Gastrocnemius medialis (tissue), 4 donors: ENCODE measurements at places on chromosomes 1 and 21. TPM values are rescaled to one million over a fixed set of nuclear protein-coding genes. Genes with fewer than 3 reads are reported as not detected.

- H3K36me3 ChIP-seq: peaks cover 36% of the 10 kb centered on the region
- no peak for DNase-seq
- H3K4me3 ChIP-seq: peak overlapping the region; percentile 41
- no peak overlapping the region for H3K27ac ChIP-seq
- H3K27me3 ChIP-seq: no peaks in the 10 kb centered on the region
Measured at GRCh38 chr1:32361674-32362473, 411 bp downstream of the FAM229A start.

DNA sequence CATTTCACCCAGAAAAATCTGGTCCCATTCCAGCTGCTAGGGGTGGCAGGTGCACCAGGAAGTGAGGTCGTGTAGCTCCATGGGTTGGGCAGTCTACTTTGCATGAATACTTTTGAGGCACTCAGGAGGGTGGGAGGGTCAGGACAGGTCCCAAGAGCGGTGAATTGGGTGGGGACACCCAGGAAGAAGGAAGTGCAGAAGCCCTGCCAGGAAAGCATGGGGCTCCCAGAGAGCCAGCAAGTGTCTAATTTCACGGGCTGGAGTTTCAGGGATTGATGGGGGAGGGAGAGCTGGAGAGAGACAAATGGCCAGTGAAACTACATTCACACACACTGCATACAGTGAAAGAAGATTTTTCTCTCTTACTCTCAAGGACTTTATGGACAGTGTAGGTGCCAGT, 137.8 kb downstream of the GALNT2 start:
- DNase-seq: peak; percentile 84
- no peaks in the 10 kb centered on the region for H3K27me3 ChIP-seq
- peaks cover 8% of the 10 kb centered on the region for H3K36me3 ChIP-seq
- H3K27ac ChIP-seq: peak overlapping the region; percentile 86

GRCh38 chr1:47585141-47585902, 147.5 kb downstream of the FOXD2 start:
- H3K4me1 ChIP-seq: peaks cover 4% of the 10 kb centered on the region
- no peaks in the 10 kb centered on the region for H3K27me3 ChIP-seq
- H3K27ac ChIP-seq: no peak overlapping the region

DNA sequence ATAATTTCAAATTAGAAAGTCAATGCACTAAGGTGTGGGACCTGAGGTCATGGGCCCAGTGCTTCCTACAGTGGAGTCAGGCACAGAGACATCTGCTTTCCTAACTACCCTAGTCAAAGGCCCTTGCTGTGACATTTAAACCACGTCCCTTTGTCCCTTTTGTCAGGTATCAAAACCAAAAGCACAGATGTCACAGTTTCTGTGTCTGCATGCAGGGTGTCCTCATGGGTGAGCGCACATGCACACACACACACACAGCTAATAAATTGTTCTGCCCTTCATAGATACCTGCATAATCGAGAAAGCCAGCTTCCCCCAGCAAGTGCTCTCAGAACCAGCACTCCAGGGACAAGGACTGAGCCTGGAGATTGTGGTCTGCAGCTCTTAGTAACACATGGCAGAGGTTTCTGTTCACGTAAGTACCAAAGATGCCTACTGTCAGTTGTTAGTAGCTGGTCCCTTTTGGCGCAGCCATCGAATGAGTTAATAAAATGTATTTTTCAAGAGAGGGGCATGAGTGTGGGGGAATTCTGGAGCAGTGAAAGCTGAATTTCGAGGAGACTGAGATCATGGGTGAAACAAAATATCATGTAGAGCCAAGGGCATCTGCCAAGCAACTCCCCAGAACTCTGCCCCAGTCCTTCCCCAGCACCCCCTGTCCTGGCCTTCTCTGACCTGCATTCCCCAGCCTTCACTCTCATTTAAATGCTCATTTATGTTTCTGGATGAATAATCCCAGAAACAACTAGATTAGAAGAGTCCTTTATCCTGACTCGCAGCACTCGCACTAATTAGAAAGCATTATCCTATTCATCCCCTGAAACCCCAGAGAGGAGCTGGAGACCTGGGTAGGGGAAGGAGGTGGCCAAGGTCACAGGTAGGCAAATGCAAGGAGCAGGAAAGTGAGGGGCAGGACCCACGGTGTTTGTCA, 25.5 kb downstream of the TNR start:
- no peaks in the 10 kb centered on the region for H3K4me1 ChIP-seq
- DNase-seq: no peak
- H3K4me3 ChIP-seq: no peak overlapping the region
- H3K36me3 ChIP-seq: no peaks in the 10 kb centered on the region

- no peaks in the 10 kb centered on the region for H3K36me3 ChIP-seq
- H3K4me1 ChIP-seq: no peaks in the 10 kb centered on the region
- H3K4me3 ChIP-seq: no peak overlapping the region
- no peak overlapping the region for H3K27ac ChIP-seq
- H3K27me3 ChIP-seq: no peaks in the 10 kb centered on the region
Measured at GRCh38 chr1:246669659-246670058, 54.5 kb upstream of the SCCPDH start.

The SAMSN1 gene
- total RNA-seq: 1.4 TPM

The PLA2G2D gene
- not detected for total RNA-seq

The TLR5 gene
- total RNA-seq: 0.75 TPM

The TTC24 gene
- not detected for total RNA-seq
